ENCODE measurements at places on chromosomes 2 and 18.
A peak's percentile ranks its signal among the peaks of the same experiment; 100 is the strongest.

GRCh38 chr2:47019961-47020681 lies 104.5 kb upstream of the MCFD2 start:
- no peak for DNase-seq

DNA sequence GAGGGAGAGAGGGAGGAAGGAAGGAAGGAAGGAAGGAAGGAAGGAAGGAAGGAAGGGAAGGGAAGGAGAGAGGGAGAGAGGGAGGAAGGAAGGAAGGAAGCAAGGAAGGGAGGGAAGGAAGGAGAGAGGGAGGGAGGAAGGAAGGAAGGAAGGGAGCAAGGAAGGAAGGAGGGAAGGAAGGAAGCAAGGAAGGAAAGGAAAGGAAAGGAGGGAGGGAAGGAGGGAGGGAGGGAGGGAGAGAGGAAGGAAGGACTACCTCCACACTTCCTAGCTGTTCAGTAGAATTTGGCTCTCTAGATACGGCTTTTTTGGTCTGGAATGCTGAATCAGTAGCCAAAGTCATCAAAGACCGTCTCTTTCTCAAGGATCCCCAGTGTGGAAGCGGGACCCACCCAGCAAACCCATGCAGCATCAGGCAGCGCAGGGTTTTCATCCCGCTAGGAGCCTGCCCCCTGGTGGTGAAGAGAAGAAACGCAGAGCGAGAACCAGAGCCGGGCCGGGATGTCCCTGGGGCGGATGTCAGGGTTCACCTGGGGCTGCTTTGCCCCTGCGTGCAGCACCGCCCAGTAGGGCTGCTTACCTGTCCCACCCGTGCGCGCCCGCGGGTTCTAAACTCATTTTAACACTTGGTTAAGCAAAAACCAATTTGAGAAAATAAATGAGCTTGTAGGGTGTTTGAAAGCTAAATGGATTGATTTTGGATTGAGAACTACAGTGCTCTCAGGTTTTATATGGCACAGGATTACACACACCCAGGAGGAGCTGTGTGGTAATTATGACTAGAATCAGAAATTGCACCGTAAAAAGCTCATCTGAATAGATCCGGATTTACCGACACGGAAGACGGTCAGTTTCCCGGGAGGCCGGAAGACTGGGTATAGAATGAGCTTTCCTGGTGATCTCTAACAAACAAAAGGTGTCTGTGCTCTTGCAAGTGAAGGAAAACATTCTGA lies 48.1 kb upstream of the ARL4C start:
- peak; percentile 10 for DNase-seq

GRCh38 chr2:70871398-70872211 lies 36.0 kb upstream of the CD207 start:
- DNase-seq = no peak

DNA sequence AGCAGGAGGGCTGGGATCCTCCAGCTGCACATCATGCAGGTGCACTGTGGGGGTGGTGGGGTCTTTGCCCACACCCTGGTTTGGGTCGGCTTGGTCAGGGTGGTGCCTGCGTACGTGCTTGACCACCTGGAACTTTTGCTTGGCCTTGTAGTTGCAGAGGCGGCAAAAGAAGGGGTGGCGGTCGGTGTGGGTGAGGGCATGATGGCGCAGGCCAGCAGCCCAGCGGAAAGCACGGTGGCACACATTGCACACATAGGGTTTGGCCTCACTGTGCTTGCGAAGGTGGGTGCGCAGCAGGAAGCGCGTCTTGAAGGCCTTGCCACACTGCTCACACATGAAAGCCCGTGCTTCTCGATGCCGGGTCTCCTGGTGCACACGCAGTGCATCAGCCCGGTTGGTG lies 21.1 kb downstream of the ZNF142 start:
- no peak for DNase-seq

DNA sequence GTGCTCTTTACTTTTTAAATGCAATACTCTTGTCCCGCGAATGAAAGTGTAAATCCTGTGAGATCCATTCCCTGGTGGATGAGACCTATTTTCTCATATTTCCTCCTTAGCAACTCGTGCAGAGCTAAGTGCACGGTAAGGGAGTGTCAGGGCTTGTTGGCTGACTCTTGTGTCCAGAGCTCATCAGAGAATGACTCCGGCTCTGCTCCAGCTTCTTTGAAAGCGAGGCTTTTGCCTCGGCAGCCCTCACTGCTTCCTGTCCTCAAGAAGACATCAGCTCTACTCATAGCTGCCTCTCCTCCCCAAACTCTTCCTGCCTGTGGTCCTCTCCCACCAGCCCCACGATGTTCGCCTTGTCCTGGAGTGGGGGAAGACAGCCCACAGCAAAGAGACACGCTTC lies 70.7 kb downstream of the LIPG start:
- no peak for DNase-seq

DNA sequence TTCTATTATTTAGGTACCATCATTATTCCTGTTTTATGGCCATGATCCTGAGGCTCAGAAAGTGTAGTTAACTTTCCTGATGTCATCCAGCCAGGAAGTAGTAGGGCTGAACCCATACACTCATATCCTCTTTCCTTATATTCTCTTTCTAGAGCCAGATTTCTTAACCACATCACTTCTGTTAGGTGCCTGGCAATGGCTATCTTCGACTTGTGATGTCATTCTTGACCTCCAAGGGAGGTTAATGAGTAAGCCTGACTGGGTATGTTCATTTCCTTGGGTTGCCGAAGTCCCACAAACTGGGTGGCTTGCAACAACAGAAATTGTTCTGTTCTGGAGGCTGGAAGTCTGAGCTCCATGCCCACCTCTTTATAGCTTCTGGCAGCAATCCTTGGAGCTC lies 43.4 kb downstream of the ITGB6 start:
- no peak for DNase-seq

DNA sequence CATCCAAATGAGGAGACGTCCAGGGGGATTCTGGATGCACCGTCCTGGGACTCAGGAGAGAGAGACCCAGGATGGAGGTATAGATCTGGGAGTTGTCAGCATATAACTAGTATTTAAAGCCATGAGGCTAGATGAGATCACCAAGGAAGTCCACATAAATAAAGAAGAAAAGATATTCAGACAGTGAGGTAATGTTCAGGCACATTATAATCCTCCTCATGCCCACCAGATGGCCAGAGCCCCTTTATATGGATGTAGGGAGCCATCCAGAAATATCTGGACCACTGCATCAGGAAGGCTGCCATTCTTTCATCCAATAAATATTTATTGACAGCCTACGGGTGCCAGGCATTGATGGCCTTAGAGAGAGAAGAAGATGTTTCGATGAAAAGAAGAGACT lies 21.2 kb upstream of the NCKAP5 start:
- no peak for DNase-seq

GRCh38 chr2:60516383-60516811 lies 37.1 kb downstream of the BCL11A start:
- no peak for DNase-seq

- peak; percentile 11 for DNase-seq
These were observed 1.4 kb downstream of the RAB1A start for GRCh38 chr2:65128297-65129190.

All from C1 segment of cervical spinal cord (tissue), 14 donors.